CD4-positive, alpha-beta T cell treated with Interleukin-17A for 1 hour (primary cell): ENCODE measurements at places on chromosomes 16 and 17.
A peak's percentile ranks its signal among the peaks of the same experiment; 100 is the strongest.

- no peak for DNase-seq
Measured at GRCh38 chr16:31920373-31920772, 46.8 kb downstream of the ZNF267 start.

GRCh38 chr17:69047368-69048263, 13.1 kb downstream of the ABCA9 start:
- no peak for DNase-seq

DNA sequence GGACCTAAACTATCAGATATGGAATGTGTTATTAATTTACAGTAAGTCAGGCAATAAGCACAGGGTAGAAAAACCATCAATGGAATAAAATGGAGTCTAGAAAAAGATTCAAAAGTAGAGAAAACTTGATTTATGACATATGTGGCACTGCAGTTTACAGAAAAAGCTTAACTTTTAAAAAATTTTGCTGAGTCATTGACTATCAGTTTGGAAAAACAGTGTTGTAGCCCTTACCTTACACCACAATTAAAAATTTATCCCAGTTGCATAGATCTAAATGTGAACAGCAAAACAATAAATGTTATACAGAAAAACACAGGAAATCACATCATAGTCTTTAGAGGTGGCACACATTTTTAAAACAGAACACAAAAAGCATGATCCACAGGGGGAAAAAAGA, 108.5 kb downstream of the USP22 start:
- DNase-seq = no peak

- DNase-seq = no peak
Measured at GRCh38 chr16:22356930-22357634, 17.3 kb downstream of the CDR2 start.

DNA sequence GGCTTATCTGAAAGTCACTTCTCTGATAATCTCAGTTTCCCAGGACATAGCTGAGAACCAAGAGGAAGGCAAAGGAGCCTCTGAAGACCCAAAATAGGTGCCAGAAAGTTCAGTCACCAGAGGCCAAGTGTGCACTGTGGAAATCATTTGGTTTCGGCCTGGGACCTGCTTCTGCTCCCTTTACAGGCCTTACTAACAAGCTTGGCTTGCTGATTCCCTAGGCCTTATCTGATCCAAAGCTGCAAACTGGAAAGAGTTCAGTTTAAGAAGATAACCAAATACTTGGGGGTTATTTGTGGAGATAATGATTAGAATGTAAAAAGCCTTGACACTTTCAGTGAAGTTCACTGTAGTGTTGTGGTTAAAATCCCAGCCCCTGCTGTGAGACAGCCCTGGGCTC, 17.0 kb downstream of the ITGA3 start:
- no peak for DNase-seq

DNA sequence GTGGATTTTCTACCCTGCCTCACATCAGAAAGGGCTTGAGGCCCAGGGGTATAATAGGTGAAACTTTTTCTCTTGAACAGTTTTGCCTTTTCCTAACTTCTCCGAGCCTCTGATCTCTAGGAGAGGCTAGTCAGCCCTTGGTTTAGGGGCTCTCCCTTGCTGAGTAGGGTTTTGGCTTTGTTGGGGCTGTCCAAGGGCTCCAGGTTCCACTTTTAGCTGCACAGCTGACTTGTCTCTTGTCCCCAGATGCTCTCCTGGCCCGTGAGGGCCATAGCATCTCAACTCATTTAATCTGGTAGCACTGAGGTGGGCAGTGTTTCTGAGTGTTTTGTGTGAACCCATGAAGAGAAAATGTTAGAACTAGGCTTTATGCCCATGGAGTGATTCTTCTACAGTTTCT, 103.9 kb downstream of the MSI2 start:
- no peak for DNase-seq

DNA sequence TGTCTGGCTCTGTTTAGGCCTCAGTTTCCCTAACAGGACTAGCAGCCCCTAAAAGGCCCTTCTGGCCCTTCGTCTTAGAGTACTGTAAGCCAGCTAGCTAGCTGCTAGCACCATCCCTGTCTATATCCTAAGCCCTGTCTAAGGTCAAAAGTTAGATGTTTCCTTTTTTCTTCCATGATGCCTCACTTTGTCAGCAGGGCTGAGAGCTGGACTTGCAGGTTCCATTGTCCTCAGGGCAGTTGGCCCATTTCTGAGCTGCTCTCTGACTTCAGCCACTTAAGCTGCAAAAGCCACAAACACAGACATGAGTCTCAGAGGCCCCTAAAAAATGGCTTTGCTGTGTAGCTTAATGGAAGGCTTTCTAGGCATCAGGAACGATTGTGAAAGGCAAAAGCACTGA, 187.7 kb downstream of the CBLN1 start:
- no peak for DNase-seq

DNA sequence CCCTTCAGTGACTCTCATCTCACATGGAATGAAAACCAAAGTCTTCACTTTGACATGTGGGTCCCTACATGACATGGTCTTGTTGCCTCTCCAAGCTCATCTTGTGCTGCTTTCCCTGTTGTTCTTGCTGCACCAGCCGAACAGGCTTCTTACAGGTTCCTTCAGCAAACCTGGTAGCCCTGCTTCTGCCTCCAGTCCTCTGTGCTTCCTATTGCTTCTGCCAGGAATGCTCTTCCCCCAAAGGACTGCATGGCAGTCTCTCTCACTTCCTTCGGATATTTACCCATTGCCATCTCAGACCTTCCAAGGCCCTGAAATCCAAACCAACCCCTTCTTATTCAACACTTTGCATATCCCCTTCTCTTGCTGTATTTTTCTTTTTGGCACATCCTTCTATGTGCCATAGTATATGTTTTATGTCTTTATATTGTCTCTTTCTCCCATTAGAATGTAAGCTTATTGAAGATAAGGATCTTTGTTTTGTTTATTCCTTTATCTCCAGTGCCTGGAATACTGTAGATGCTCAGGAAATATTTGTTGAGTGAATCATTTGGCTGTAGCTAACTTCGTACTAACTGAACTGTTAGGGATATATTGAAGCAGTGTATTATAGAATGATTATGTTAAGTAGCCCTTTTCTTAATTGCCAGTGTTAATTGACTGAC, 57.9 kb upstream of the SLC12A3 start:
- no peak for DNase-seq

DNA sequence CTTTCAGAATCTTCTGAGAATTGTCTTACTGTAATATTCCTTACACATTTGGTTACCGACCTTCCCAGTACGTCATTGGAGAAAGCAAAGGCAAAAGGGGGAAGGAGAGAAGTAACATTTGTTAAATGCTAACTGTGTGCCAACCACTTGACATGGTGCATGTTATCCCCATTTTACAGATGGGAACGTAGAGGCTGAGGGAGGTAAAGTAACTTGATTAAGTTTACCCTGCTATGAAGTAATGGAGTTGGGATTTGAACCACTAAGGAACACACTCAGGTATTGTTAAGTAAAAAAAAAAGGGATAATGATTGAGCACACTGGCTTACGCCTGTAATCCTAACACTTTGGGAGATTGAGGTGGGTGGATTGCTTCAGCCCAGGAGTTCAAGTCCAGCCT, 156.4 kb downstream of the PRKCA start:
- no peak for DNase-seq

- no peak for DNase-seq
Measured at GRCh38 chr16:75593825-75594820, 27.9 kb downstream of the GABARAPL2 start.

- DNase-seq = peak; percentile 15
Measured at GRCh38 chr17:47852113-47852949, 1.4 kb upstream of the SP6 start.

DNA sequence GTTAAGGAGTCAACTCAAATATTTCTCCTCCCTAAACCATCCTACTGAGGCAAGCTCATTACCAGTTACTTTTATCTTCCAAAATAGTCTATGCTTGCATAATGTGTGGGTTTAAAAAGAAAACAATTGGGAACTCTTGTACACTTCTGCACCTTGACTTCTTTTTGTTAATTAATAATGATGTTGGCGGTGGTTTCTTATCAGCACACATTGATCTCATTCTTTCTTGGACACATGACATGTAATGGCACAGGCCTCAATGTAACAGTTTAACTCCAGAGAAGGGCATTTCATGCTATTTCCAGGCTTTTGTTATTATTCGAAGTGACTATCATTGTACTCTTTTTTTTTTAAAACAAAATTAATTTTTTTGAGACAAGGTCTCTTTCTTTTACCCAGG, 7.8 kb downstream of the PLCG2 start:
- no peak for DNase-seq

DNA sequence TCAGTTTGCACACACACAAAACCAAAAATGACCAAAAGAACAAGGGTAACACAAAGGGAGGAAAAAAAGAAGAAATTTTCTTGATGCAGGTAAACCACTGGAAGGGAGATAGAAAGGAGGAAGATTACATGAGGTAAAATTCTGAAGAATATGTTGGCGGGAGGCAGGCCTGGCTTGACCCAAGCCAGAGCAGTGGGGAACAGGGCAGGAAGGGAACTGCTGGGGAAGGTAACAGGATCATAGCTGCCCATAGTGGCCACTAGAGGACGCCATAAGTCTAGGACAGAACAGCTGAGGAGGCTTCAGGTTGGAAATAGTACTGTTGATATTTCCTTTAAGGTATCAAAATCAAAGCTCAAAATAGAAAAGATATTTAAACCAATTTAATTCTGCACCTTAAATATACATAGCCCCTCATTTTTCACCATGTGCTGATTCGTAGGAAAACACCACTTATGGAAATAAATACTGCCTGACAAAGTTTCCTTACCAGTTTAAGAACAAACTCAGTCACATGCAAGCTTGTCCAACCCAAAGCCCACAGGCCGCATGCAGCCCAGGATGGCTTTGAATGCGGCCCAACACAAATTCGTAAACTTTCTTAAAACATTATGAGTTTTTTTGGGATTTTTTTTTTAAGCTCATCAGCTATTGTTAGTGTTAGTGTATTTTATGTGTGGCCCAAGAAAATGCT, 15.5 kb downstream of the VPS35 start:
- peak; percentile 65 for DNase-seq

- DNase-seq = no peak
Measured at GRCh38 chr16:50712560-50712898, 19.1 kb downstream of the NOD2 start.

GRCh38 chr17:81923302-81924260, 4.0 kb downstream of the MAFG start:
- no peak for DNase-seq
